ENCODE measurements at places on chromosomes 3 and 15.

- DNase-seq = no peak
These were observed 32.2 kb downstream of the GOLGA6L10 start for GRCh38 chr15:82317091-82317489.

- no peak for DNase-seq
These were observed 221.0 kb upstream of the EOMES start for GRCh38 chr3:27943106-27943505.

DNA sequence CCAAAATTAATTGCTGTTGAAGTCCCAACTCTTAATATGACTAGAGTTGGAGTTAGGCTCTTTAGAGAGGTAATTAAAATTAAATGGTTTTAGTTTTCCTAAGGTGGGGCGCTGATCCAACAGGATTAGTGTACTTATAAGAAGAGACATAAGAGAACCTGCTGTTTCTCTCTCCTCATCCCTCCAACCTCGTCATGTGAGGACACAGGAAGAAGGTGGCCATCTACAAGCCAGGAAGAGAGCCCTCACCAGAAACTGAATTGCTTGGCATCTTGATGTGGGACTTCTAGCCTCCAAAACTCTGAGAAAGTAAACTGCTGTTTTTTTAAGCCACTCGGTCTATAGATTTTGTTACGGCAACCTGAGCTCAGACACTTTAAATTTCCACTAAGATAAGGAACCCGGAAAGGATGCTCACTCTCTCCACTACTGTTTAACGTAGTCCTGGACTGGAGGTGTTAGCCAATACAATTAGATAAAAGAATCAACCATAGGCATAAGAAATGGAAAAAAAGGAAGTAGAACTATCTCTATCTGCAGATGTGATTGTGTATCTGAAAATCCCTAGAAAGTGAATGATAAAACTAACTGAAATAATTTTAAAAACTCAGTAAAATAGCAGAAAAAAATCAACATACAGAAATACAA lies 26.8 kb downstream of the DCBLD2 start:
- no peak for DNase-seq

GRCh38 chr3:195443391-195443989 lies 670 bp upstream of the ACAP2 start:
- peak; percentile 17 for DNase-seq

- DNase-seq = no peak
These were observed 61.9 kb downstream of the MDFIC2 start for GRCh38 chr3:70250492-70250891.

DNA sequence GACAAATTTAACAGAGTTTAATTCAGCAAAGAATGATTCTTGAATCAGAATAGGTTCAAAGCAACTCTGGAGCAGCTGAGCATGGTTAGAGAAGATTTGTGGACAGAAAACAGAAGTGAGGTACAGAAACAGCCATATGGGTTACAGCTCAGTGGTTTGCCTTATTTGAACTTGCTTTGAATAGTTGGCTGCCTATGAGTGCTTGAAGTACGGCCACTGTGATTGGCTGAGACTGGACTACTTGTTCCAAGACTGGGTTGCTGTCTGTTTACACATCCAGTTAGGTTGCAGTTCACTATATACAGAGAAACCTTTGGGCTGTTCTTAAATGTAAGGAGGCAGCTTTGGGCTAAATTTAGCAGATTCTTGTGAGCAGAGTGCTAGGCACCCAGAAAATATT lies 79.4 kb upstream of the CADPS start:
- DNase-seq = peak; percentile 42

- DNase-seq = peak; percentile 34
These were observed 55.6 kb downstream of the CGGBP1 start for GRCh38 chr3:88003115-88003755.

- no peak for DNase-seq
These were observed 8.1 kb upstream of the LRRC2 start for GRCh38 chr3:46574243-46574646.

DNA sequence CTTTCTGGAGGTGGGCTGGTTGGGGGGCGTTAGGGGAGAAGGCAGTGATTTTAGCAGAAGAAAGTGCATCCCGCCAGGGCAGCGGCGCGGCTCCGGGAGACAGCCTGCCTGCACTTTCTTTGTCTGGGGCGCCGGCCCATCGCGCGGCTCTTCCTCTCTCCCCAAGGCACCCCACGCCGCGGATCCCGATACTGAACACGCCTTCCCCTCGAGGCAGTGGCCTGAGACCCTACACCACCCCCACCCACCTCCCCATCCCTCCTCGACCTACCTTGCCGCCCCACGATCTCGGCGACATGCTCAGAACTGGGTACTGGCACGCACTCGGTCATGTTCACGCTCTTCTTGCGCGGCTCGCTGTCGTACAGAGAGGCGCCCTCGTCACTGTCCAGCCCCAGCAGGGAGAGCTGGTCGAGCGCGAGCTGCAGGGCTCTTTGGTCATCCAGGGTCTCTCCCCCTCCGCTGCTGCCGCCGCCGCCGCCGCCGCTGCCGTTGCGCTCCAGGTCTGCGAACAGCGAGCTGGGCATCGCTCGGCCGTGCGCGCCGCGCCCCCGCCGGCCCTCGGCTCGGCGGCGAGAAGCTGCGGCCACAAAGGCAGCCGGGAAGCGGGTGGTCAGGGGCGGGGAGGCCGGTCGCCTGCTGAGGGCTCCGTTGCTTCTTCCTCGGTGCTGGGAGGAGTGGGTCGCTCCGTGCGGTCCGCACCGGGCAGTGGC lies 483 bp downstream of the MEX3B start:
- DNase-seq = peak; percentile 70

- no peak for DNase-seq
These were observed 192.2 kb upstream of the THRB start for GRCh38 chr3:24686808-24687207.

DNA sequence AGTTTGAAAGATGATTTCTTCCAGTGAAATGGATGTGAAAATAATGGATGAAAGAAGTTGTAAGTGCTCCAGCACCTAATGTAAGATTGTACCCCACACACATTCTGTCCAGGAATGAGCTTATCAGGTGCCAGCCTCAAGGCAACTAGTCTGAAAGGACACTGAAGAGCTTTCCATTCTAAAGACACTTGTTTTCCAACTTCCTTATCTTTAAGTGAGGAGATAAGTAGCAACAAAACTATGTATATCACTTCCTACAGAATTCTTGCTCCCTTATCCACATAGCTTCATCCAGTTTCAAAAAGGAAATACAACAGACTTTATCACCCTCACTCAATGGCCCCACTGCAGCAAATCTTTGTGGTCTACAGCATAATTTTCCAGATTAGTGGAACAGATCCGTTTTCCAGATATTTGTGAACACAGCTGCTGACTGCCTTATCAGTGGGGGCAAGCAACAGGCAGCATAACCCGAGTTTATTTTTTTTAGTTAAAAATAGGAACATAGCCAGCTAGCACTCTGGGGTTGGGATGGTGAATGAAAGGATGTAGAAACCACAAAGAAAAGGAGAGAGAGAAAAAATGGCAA lies 60.6 kb downstream of the CD200R1L start:
- DNase-seq = no peak

DNA sequence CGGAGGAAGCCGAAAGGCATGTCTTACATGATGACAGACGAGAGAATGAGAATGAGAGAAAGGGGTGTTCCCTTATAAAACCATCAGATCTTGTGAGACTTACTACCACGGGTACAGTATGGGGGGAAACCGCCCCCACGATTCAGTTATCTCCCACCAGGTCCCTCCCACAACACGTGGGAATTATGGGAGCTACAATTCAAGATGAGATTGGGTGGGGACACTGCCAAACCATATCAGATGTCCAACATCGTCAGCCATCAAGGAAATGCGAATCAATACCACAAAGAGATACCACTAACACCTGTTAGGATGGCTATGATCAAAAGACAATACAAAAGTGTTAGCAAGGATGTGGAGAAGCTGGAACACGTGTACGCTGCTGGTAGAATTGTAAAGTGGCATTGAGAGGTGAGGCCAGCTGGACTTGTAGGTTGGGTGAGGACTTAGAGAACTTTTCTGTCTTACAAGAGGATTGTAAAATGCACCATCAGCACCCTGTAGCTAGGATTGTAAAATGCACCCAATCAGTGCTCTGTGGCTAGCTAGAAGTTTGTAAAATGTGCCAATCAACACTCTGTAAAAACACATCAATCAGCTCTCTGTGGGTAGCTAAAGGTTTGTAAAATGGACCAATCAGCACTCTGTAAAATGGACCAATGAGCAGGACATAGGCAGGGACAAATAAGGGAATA lies 37.5 kb downstream of the VGLL4 start:
- no peak for DNase-seq

GRCh38 chr15:89206908-89207331 lies 14.5 kb downstream of the RLBP1 start:
- peak; percentile 84 for DNase-seq

DNA sequence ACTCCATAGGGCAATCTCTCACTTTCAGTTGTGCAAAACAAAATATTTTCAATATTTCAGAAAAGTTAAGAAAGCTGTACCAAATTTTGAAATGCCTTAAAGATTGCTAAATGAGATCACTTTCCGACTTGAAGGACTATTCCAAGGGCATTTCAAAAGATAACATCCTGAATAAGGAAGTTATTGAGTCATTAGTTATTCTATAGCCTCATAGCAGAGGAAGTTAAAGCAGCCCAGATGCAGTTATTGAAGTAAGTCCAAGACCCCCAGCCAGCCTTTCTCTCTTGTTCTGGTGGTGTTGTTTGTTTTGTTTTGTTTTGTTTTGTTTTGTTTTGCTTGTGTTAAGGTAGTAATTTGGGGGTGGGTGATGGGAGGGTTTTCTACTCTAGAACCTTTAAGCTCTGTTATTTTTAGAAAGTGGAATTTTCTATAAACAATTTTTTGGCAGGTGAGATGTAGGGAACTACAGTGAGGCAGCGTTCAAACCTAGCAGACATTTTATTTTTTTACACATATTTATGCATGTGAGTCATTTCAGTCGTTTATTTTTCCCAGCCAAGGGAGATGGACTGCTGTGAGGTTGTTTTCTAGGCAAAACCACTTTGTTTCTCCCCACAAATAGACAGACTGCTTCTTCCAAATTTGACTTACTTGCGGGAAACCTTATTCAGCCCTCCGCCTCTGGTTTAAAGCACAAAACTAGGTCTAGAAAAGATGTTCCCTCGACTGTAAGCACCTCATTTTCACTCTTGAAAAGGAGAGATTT lies 216.3 kb upstream of the ARPP21 start:
- DNase-seq = no peak

GRCh38 chr3:127786353-127787070 lies 35.8 kb downstream of the MGLL start:
- peak; percentile 88 for DNase-seq

GRCh38 chr15:66072616-66073361 lies 180.8 kb downstream of the MEGF11 start:
- DNase-seq = no peak

DNA sequence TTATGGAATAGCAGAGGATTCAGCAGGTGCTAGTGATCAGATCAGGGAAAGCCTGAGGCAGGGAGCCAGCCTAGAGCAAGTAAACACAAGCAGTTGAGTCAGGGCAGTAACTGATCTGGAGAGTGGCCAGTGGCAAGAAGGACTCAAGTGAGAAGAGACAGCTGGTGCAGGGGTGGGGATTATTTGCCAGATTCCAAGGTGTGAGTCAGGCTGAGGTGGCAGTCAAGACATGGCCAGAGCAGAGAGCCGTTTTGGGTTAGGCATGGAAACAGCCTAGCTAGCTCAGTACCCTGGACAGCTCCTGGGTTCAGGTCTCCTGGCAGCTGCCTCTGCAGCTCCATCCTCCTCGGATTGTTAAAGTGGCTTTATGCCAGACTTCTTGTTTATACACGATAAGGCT lies 281.9 kb upstream of the ONECUT1 start:
- DNase-seq = peak; percentile 23

- DNase-seq = peak; percentile 12
These were observed at the start of gene GPR27 for GRCh38 chr3:71753701-71754609. TSS of gene GPR27 (plus strand) at chr3:71753855. CDS start at chr3:71754050, 195 bp downstream.

DNA sequence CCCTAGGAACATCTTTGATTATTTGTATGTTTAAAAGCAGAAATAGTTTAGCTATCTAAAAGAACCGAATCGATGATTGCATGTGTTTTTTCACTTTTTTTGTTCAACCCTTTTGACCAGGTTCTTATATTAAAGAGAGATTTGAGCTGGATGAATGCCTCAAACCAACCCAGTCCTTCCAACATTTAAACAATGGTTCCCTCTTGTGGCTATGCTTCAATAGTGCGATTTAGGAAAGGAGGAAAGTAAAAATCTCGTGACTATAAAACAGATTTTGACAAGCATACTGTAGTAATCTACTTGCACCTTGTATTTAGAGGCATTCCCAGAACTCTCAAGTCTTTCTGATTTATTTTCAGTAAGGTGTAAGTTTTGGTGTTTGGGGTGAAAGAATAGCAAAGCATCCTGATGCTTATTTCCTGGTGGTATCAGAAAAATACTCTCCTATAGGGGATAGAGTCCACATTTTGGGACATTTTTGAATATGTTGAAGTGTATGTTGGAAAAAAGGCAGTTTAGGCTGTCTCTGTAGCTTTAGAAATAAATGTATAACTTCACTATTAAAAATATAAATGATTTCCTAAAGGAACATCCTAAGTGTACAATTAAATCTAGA lies 159.6 kb upstream of the KCNH8 start:
- DNase-seq = peak; percentile 66

DNA sequence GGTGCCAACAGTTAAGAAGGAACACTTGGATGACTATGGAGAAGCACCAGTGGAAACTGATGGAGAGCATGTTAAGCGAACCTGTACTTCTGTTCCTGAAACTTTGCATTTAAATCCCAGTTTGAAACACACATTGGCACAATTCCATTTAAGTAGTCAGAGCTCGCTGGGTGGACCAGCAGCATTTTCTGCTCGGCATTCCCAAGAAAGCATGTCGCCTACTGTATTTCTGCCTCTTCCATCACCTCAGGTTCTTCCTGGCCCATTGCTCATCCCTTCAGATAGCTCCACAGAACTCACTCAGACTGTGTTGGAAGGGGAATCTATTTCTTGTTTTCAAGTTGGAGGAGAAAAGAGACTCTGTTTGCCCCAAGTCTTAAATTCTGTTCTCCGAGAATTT lies 3.0 kb downstream of the SKIL start:
- DNase-seq = no peak

DNA sequence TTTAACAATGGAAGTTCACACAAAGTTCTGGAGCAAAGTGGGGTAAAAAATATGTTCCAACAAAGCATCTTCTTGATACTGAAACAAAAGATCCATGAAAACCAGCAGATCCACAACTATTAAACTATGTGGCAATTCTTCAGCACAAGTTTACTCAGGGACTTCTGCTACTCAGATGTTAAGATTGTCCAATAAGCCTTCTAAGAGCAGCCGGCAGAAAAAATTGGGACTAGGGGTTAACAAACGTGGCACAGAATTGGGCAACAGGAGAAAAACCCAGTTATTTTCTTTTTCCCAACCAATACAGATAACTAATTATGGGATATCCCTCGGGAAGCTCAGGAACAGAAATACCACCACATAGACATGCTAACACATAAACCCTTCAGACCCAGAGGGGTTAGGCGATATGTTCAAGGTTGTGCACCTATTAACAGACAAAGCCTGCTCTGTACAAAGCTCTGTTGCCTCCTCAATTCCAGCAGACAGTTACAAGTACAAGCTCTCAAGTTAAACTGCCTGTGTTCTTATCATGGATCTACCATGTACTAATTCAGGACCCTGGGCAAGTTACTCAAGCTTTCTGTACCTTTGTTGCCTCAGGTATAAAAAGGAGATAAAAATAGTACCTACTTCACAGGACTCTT lies 6.8 kb downstream of the SSR3 start:
- DNase-seq = no peak
